Cerebellum (tissue), 4 donors: ENCODE measurements at places on chromosomes 6 and 20. TPM values are rescaled to one million over a fixed set of nuclear protein-coding genes. Genes with fewer than 3 reads are reported as not detected.

DNA sequence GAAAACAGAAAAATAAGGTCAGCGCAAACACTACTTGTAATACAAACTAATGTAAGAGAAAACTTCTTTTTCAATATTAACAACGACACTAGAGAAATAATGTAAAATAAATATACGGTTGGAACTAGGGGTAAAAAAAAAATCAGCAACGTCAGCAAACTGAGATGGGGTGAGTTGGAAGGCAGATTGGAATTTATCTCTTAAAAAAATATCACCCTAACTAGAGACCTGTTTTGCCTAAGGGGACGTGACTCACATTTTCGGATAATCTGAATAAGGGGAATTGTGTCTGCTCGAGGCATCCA is 705 bp upstream of the UTRN start:
- no peak for DNase-seq

The COL9A3 gene
- total RNA-seq = 3.8 TPM

The BACH2 gene
- total RNA-seq = 23.6 TPM

The MEP1A gene
- 0.09 TPM for total RNA-seq

The SAMD5 gene
- 15.5 TPM for total RNA-seq

DNA sequence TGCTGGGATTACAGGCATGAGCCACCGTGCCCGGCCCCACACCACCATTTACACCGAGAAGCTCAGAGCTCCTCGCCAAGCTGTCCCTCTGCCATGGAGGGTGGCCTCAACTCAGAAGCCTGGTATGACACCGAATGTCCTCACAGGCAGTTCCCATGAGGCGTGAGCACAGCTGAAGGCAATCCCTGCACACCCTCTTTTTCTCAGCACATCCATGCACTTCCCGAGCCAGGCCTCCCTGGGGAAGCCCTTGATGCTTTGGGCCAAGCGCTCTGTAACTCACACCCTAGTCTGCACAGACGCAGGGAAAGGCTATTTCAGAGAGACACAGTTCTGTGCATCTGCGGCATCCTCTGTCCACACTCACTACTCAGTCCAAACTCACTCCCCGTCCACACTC is 18.4 kb downstream of the THBS2 start:
- no peak for DNase-seq

DNA sequence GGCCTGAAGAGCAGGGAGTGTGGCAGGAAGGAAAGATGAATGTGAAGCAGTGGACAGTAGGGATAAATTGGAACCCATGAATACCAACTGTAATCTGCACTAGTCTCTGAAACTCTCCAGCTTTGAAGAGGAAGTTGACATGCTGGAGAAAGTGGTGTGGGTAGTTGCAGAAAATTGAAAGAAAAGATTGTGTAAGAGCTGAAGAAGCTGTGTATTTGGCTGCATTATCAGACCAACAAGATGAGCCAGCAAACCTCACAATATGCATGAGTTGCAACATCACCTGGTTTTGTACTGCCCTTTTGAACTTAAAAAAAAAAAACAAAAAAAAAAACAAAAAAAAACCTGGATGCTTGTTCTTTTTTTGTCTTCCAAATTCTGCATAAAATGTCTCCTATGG is 921.9 kb upstream of the EYS start:
- DNase-seq = no peak

The OXT gene
- not detected for total RNA-seq

- no peak for DNase-seq
Observed at GRCh38 chr6:13742961-13743735, 31.5 kb upstream of the RANBP9 start.

The IL17F gene
- not detected for total RNA-seq

- no peak for DNase-seq
Observed at GRCh38 chr20:26324177-26324576, 627.5 kb upstream of the ZNF337 start.

- no peak for DNase-seq
Observed at GRCh38 chr20:60961551-60961950, 290.5 kb upstream of the CDH4 start.

DNA sequence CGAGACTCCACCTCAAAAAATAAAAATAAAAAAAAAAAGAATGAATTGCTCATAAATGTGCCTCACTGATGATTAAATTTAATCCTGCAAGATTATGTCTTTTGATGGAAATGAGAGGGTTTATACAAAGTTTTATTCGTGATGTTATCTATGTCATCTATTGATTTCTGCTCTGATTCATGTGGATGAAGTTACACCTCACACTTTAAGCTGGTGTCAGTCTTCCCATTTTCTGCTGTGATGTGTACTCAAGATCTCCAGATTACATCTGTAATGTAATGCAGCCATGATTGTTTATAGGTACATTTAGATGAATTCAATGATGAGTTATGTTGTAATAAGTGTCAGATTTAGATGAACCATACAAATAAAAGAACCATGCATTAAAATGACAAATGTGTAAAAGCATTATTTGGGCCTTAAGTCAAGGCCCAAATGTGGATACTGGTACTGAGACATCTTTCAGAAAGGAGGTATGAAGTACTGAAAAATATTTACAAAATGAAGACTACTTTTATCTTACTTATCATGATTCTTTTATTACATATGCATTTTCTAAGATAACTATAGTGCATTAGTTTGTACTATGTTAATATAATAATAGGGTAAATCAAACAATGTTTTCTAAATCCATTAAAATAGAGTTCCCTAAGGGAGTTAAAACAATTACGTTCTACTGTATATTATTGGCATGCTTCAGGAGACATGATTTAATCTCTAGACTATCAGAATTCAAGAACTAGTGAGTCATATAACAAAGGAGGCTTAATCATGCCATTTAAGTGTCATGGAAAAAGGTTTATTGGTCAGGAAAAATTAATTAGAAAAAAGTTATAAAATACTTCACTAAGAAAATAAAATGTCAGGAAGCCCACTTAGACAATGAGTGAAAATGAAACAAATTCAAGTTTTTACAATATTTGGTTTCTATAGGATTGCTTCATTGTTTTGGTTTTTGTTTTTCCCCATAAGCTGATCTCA is 34.5 kb downstream of the HCRTR2 start:
- DNase-seq = no peak

The PNRC1 gene
- total RNA-seq = 75.8 TPM

GRCh38 chr20:51665543-51666118 is 102.6 kb downstream of the ATP9A start:
- no peak for DNase-seq

DNA sequence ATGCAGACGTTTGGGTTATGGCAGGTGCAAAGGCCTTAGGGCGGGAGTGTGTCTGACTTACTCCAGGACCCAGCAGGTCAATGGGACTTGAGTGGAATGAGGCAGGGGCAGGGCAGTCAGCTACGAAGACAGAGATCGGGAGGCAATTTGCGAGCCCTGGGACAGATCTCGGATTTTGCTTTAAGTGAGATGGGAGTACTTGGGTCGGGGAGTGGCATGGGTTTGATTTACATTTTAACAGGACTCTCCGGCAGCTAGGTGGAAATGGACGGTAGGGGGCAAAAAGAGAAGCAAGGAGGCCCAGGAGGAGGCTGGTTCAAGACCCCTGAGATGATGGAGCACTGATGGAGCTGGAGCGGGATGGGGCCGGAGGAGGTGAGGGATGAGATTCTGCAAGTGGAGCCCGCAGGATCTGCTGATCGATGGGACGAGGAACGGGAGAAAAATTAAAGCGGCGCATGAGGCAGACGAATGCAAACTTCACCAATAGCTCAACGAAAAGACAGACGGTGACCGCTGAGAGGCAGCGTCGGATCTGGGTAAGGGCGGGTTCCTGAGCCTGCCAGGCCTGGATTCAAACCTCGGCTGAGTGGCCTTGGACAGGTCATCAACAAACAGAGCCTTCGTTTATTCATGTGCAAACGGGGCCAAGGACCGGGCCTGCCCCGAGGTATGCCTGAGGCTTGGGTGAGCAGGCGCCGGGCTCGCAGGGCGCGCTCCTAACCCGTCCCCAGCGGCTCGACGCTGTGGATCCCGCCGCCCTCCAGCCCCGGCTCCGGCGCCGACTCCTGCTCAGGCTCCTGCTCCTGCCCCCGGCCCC is 756 bp upstream of the RBCK1 start:
- DNase-seq = peak; percentile 91
